ENCODE measurements at places on chromosomes 2 and 18.
A peak's percentile ranks its signal among the peaks of the same experiment; 100 is the strongest.

DNA sequence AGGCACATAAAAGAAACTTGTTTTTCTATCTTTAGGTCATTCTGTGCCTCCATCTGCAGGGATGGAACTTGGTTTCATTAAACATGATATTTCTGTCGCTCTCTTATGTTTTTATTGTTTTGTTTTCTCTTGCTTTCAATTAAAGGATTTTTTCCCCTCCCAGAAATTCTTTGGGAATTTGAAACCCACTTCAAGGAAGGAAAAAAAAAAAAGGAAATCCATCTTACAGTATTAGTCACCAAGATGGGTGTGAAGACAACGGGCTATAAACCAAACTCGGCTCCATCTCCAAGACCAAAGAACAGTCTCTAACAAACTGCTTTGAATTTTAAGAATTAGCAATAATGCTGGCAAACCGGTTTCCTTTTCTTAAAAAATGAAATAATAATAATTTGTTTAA, 244.1 kb downstream of the BCL11A start:
- no peak for DNase-seq

DNA sequence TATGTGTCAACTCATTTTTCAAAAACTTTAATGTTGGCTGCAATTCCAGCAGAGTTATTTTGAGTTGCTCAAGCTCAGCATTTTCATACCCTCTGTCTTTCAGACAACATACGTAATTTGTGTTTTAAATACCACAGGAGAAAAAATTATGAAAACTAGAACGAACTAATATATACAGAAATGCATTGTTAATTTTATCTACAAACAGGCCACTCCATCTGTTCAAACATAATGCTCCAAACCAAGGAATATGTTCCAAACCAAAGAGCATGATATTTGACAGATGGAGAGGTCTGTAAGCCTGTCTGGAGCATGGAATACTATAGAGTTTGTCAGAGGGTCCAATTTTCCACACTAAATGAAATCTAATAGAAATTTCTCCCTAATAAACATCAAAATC, 536.2 kb upstream of the FSIP2 start:
- no peak for DNase-seq

GRCh38 chr2:152134488-152135280, 35.8 kb upstream of the CACNB4 start:
- DNase-seq, result no peak

- no peak for DNase-seq
These were observed 108.0 kb downstream of the CLIP4 start for GRCh38 chr2:29223257-29223656.

DNA sequence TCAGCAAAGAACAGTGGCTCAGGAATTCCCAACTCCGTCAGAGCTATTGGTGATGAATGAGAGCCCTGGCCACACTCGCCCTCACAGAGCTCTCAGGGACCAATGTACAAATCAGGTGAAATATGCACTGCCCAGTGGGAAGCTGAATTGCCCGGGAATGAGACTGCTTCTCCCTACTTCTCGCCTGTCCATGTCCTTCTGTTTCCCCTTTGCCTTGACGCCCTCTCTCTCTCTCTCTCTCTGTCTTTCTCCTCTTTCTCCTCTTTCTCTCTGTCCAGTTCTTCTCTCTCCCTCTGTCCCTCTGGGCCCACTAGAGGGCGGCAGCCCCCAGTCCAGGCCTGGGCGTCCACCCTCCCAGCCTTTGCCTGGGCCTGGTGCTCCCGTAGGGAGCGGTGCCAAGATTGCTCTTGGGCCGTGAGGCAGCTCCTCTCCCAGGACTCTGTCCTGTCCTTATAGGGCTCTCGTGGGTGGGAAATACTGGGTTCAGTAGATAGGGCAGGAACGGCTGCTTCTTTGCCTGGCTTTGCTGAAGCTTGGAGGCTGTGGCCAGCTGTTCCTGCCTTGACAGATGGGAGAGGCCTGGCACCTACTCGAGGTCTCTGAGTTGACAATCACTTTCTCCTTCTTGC, 28.4 kb upstream of the PUM2 start:
- DNase-seq, result peak; percentile 85

DNA sequence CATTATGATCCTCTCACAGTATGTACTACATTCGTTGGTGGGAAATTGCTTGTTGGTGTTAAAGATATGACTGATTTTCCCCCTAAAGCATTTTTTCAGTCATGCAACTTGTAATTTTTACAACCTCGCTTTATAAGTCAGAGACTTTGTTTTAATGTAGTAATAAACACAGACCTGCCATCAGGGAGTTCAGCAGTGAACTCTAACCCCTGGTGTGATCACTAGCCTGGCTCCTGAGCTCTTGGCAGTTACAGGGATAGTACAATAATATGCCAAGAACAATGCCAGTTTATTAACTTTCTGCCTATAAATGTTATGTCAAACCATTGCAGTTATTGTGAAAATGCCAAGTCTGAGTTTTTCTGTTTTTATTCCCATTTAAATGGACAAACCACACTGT, 93.8 kb downstream of the EDAR start:
- no peak for DNase-seq

GRCh38 chr18:37617623-37618022, 52.0 kb upstream of the CELF4 start:
- DNase-seq, result no peak

GRCh38 chr2:204863336-204863735, 318.1 kb downstream of the PARD3B start:
- DNase-seq, result no peak

- no peak for DNase-seq
These were observed 4.2 kb downstream of the CIB4 start for GRCh38 chr2:26636935-26637334.

- no peak for DNase-seq
These were observed 405.9 kb upstream of the ACVR2A start for GRCh38 chr2:147438882-147439281.

DNA sequence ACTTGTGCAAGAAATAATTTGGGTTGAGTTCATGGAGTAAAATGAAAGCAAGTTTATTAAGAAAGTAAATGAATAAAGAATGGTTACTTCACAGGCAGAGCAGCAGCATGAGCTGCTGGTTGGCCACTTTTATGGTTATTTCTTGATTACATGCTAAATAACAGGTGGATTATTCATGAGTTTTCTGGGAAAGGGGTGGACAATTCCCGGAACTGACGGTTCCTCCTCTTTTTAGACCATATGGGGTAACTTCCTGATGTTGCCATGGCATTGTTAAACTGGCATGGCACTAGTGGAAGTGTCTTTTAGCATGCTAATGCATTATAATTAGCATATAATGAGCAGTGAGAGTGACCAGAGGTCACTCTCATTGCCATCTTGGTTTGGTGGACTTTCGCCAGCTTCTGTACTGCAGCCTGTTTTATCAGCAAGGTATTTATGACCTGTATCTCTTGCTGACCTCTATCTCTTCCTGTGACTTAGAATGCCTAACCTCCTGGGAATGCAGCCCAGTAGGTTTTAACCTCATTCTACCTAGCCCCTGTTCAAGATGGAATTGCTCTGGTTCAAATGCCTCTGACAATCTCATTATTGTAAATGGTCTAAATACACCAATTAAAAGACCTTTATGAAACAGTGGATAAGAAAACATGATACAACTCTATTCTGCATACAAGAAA, 114.1 kb upstream of the FIGN start:
- no peak for DNase-seq

DNA sequence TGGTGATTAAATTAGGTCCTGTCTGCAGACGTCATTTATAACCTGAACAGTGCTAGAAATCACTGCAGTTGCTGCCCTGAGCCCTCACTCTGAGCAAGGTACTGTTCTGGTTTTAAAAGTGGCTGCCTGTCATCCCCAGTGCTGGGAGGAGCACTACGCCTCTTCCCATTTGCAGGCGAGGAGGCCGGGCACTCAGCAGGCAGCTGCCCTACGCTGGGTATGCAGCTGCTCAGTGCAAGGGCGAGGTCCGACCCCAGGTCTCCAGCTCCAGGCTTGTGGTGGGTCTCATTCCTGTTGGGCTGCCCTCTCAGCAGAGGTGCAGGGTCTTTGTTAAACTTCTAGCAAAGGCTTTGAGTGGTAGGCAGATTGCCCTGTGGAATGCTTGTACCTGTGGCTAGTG, 15.7 kb downstream of the CNDP2 start:
- DNase-seq, result peak; percentile 61

GRCh38 chr2:160408173-160408958, 85.2 kb downstream of the RBMS1 start:
- DNase-seq, result no peak

GRCh38 chr2:238573065-238573778, 146.5 kb downstream of the ASB1 start:
- DNase-seq, result no peak

GRCh38 chr18:2337552-2338141, 233.7 kb downstream of the METTL4 start:
- DNase-seq, result no peak

DNA sequence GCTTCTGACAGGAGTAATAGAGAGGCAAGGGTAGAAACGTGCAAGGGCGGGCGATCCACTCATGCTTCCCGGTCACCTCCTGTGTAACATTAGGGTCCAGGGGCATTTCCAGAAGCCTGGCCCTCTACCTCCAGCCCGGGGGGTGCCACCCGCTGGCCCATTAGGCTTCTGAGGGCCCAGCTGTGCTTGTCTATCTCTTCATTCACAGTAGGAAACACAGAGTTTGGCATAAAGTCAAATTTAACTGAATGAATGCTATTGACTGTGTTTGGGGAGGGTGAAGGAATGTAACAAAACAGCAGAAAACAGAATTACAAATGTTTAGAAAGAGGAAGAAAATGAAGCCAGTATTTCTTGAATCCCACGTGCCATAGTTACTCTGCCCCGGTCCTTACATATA, 112.4 kb upstream of the SLC66A3 start:
- DNase-seq, result no peak

GRCh38 chr2:43194121-43194869, 32.1 kb downstream of the ZFP36L2 start:
- DNase-seq, result no peak

DNA sequence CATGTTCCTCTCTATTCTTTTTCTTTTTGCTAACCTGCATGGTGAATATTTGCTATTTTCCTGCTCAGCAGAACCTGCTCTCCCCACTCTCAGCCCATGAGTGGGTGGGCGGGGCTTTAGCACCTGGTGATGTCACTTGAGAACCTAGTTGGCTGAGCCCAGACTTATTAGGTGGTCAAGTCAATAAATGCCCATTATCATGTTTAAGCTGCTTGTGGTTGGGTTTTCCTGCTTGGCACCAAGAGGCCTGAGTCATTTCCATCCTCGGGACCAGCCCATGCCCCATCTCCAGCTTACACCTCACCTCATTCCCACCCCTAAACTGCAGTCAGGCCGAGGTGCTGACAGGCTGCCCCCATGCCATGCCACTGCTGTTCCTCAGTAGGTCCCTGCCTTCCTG, 226.6 kb downstream of the ANKRD30B start:
- no peak for DNase-seq
